CD4-positive, alpha-beta T cell treated with Interleukin-15 for 4 hours (primary cell): ENCODE measurements at places on chromosomes 3 and 15.

- DNase-seq: no peak
These were observed 610.0 kb downstream of the FOXP1 start for GRCh38 chr3:70973558-70973957.

GRCh38 chr3:15171096-15171495 is 35.0 kb upstream of the CAPN7 start:
- no peak for DNase-seq

DNA sequence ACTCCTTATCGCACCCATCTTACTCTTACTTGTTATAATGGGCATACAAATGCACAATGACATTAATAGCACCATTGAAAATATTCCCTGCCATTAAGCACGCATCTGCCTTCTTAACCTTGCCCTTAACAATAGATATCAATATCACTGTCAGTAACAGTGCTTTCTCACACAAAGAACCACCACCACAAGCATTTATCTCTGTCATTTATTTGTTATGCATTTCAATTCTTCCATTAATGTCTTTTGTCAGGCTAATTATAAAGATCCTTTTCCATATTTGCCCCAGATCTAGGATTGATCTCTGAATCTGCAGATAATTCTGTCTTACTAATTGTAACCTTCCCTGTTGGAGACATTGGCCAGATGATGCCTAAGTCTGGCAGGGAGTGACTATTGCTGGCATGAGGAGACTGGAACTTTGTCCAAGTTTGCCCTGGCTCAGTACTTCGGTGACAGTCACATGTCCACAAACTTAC is 419.6 kb upstream of the TGFBR2 start:
- DNase-seq: no peak

DNA sequence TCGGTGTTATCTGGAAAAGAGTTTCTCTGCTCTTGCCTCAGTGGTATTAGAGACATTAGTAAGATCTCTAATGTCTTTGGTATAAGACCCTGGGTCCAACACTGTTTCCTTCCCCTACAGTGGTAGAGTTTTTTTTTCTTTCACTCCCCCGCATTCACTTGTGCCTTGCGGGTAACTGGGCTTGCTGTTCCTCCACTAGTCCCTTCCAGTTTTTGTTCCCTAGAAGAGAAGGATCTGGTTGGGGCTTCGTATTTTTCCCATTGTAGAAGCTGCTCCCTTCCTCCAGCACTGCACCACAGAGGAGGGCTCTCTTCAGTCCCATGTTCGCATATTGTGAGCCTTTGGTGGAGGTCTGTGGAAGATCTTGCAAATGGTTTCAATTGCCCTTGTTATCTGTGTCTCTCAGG is 13.7 kb downstream of the CTDSPL2 start:
- DNase-seq: no peak

DNA sequence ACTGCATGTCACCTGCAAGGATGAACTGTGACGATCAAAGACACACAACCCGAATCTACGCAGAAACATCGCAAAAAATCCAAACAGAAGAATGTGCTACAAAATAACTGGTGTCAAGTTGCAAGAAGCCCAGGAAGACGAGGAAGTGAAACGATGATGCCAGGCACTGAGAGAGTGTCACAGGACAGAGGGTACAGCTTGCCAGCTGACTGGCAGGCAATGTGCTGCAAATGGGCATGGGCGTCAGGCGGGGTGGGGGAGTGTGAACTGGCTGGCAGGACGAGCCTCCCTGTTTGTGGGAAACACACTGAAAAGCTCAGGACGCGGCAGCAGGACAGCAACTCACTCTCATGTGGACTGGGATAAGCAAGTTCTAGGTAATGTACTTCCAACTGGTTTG is 28.9 kb upstream of the OCA2 start:
- DNase-seq: no peak

GRCh38 chr3:67723863-67724262 is 69.5 kb upstream of the SUCLG2 start:
- DNase-seq: no peak

DNA sequence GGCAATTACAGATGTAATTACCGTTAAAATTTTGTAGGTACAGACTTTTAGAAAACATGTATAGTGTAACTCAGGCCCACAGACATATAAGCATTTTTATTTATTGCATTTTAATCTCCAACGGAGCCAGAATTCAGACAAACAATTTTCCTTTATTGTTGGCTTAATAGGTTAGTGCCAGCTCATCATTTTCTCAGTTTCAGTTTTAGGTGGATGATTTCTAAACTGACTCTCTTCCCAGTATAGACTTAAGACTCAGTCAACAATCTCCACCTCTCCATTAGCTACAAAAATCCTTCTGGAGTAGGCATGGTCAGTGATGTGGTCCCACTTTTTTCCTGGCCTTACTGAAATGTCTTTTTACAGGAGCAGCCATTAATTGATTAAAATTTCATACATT is 994.6 kb downstream of the TBL1XR1 start:
- DNase-seq: no peak

DNA sequence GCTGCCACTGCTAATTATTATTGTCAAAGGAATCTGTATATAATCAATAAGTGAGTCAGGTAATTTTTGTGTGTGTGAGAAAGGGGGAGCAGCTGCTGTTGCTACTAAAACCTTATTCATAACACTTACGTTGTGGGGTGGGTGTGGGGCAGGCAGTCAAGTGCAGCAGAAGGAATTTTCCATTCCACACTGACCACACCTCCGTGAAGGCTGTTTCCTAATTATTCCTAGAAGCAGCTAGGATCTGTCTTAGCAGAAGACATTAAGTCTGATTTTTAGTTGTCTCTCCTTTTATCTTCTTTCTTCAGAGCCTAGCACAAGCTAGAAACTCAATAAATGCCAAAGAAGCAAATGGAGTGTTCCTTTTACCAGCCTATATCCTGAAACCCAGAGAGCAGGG is 4.0 kb upstream of the U2SURP start:
- no peak for DNase-seq

GRCh38 chr3:28940994-28941393 is 339.9 kb upstream of the RBMS3 start:
- no peak for DNase-seq

GRCh38 chr15:46296002-46296401 is 661.2 kb downstream of the SQOR start:
- no peak for DNase-seq

DNA sequence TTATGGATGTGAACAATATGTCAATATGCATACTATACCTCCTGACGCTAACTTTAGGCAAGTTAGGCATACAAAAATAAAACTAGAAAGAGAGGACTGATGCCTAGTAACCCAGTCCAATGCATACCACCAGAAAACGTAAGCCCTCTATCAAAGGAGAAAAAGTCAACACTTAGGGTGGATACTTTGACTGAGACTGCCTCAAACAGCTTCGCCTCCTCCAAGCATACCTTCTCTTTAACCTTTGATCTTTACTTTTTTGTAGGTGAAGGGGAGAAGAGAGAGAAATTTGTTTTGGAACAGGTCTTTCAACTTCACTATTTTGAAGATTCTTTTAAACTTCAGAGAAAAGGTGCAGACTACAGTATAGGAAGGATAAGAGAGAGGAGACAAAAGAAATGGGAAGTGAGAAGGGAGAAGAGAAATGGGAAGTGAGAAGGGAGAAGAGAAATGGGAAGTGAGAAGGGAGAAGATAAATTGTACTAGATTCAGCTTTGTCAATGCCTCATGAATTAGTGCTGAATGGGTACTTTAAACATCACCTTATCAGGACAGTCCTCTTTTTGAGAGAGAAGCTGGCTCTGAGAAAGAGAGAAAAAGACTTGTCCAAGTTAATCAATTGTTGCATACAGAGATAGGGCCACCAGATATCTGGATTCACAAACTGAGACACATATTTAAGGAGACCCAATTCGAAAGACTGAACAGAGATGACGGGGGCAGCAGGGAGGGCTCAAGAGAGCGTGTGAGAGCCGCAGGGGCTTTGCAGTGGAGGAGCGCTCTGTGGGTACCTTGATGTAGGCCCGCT is 1.0 kb downstream of the P3H2 start:
- no peak for DNase-seq

DNA sequence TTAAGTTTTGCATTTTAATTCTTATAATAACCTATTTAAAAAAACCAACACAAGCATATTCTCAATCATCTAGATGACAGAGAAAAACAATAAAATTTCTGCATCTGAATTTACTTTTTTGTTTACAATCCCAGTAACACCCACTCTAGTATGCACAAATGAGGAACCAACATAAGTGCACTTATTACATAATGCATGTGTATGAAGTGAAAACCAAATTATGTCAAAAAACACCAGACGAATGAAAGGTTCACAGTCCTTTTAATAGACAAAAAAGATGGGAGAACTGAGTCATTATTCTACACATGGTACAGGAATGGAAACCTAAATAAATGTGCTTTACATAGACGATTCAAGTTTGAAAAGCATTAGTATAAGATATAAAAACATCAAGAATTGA is 91.7 kb downstream of the NR1I2 start:
- no peak for DNase-seq
